ENCODE measurements at places on chromosomes 3 and 15.

DNA sequence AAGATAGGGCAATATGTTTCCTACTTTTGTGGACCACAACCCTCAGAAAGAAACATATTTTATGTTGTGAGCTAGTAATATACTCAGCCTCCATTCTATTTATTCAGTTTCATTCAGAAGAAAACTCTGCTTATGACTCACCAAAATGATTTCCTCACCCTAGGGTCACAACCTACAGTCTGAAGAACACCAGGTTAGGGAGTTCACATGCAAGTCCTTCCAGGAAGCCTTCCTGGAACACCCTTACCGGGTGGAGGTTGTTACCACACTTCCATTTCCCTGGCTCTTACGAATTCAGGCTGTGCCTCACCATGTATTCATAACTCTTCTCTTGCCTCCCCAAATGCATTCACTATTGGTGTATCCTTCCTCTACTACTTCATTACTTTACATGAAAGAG lies 228.0 kb upstream of the ADAMTS9 start:
- no peak for DNase-seq

DNA sequence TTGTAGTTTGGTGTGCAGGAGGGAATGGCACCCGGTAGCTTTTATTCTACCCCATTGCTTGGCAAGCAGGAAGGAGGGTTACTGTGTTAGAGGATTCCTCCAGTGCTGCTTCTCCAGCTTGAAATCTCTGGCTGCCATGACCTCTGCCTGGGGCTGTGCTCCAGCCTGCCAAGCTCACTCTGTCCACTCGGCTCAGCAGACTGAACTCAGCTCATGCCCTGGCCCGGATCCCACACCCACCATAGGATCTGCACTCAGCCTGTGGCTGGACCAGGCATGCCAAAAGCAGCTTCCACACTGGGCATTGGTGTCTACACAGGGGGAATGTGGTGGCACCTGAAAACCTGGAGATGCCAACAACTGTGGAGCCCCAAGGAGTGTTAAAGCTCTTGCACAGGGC lies 26.3 kb downstream of the CLDN16 start:
- DNase-seq = no peak

DNA sequence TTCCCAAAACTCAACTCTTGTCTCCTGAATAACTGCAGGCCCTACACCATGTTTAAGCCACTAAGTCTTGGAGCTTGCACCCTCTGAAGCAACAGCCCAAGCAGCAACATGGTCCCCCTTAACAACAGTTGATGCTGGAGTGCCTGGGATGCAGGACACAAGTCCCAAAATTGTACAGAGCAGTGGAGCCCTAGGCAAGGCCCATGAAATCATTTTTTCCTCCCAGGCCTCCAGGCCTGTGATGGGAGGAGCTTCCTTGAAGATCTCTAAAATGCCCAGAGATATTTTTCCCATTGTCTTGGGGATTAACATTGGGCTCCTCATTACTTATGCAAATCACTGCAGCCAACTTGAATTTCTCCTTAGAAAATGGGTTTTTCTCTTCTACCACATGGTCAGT lies 311.9 kb upstream of the EPHA3 start:
- DNase-seq = no peak

GRCh38 chr15:79640206-79640605 lies 208.1 kb downstream of the MINAR1 start:
- DNase-seq = no peak

GRCh38 chr3:117887901-117888300 lies 1146.7 kb downstream of the IGSF11 start:
- no peak for DNase-seq

GRCh38 chr3:48426401-48426909 lies 3.4 kb downstream of the PLXNB1 start:
- DNase-seq = no peak

DNA sequence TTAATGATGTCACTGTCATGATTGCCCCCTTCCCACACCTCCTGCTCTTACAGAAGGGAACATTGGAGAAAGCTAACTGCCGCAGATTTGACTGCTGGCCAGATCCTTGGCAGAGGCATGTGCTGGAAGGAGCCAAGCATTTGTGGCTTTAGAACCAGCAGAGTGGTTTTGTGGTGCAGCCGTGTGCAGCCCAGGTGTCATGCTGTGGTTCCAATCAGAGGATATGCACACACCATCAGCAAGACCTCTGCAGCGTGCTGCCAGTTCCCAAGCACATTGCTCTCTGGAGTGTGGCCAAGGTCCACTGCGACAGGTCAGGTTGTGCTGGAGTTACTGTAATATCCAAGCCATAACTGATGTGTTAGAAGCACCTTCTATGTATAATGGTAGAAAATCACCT lies 61.6 kb downstream of the OTOL1 start:
- no peak for DNase-seq

DNA sequence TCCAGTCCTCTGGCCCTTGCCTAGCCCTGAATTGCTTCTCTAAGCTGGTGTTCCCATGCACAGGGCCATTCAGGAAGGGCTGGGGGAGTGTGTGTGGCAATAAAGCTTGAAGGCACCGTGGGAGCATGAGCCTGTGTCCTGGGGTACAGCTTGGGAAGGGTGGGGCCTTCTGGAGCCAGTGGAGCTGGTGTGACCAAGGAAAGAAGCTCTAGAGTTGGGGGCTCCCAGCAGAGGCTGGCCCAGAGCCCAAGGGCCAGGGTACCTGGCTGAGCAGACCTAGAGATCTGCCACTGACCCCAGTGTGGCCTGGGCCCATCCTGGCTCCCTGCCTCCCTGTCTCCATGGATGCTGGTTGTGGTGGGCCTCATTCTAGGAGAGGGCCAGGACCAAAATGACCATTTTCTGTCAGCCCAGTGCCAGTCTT lies 8.1 kb downstream of the ABTB1 start:
- no peak for DNase-seq

DNA sequence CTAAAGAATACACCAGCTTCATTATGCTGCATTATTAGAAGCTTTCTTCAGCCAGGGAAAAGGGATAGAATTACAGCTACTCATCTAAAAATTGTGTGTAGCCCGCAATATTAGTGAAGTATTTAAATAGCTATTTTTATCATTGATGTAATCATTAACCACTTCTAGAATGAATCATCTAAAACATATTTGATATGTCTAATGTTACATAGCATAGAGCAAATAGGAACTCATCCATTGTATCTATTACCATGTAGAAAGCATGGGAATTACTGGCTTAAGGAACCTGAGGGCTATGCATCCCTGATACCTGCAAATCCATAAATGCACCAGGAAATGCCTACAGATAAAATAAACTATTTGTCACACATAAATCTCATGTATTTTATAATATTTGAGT lies 54.5 kb upstream of the VGLL3 start:
- no peak for DNase-seq

DNA sequence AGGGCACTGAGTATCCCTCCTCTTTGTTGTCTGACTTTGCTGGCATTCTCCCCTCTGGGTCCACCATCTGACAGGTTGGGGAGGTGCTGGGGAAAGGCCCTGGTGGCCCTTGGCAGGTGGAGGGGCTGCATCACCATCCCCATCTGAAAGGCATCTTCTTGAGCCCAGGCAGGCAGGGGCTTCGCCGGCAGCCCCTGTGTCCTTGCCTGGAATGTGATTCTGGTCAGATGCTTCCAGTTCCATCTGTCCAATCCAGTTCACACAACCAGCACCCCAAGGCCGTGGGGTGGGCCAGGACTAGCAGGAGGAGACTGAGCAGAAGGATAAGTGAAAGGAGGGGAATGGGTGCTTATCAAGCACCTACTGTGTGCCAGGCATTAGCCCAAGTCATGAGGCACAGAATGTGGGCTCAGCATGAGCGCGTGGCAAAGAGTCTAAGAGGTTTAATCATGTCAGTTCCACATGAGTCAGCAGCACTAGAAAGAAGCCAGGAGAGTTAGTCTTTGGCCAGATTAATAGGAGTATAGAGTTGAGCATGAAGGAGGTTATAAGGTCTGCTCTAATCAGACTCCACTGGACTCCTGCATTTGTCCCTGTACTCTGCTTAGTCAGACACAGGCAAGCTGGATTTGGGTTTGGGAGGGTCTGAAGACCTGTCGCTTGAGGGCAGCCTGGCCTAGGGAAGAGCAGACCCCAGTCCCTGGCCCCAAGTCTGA lies 10.5 kb upstream of the TXNRD3 start:
- DNase-seq = no peak

DNA sequence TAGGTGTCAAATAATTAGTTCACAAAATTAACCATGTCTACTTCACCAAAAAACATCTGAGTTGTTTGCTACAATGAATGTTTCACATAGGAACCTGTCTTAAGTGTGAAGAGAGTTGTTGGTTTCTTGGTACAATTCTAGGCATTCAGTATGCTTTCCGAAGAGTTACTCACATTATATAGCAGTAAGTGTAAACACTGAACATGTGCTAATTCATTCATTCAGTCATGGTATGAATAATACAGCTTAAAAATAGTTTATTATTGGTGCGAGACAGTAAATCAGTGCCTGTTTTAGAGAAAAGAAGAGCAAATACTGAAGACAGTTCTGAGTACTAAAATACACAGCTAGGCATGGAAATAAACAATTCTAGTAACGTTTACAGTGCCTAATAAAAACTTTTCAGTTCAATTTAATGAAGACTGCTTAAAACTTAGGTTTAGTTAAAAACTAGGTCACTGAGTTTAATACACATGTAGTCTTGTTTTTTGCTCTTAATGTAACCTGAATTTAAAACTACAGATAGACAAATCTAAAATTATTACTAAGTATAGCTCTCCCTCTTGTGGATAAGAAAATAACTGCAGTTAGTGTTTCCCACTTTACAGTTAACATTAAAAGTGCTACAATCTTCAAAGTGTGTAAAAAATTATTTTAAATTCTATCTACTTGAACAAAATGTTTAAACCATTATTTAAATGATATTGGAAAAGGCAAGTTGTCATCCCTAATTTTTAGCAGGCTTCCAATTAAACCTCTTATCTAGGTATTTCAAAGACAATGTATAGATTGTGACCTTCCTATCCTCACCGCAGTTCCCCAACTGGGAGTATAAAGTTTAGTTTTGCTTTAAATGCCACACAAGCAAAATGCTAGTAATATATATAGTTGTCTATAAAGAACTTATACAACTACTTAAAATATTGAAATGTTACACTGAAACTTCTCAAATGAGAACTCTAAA lies 20.1 kb upstream of the ZCWPW2 start:
- no peak for DNase-seq

DNA sequence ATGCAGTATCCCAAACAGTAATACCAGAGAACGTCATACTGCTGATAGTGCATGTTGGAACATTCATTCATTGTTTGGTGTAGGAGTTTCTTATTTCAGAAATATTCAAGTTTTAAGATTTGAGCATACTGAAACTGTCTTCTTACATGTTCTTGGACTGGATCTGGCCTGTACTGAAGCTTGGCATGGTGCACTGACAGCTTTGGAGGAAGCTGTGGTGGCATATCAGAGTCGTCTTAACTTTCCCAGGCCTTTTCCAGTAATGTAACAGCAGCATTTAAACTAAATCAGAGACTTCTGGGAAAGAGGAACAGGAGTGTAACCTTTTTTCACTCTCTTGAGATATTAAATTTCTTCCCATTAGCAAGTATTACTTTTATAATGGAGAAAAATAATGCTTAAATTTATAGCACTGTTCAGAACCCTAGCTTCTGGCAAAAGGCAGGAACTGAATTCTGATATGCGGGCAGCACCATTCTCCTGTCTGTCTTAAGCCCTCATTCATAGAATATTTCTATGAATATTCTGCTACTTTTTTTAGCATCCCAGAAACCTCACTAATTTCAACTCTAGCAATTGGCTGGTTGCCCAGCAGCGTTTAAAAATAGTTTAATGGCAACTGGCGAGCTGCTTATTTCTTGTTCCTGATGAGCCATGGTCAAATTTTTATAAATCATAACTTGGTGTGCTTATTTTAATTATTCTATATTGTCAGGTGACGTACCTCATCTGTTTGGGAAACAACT lies 31.1 kb downstream of the DNAJC13 start:
- no peak for DNase-seq

- no peak for DNase-seq
Observed at GRCh38 chr3:156938724-156939123, 112.6 kb downstream of the LEKR1 start.

- no peak for DNase-seq
Observed at GRCh38 chr3:106691476-106691875, 685.8 kb upstream of the CCDC54 start.

DNA sequence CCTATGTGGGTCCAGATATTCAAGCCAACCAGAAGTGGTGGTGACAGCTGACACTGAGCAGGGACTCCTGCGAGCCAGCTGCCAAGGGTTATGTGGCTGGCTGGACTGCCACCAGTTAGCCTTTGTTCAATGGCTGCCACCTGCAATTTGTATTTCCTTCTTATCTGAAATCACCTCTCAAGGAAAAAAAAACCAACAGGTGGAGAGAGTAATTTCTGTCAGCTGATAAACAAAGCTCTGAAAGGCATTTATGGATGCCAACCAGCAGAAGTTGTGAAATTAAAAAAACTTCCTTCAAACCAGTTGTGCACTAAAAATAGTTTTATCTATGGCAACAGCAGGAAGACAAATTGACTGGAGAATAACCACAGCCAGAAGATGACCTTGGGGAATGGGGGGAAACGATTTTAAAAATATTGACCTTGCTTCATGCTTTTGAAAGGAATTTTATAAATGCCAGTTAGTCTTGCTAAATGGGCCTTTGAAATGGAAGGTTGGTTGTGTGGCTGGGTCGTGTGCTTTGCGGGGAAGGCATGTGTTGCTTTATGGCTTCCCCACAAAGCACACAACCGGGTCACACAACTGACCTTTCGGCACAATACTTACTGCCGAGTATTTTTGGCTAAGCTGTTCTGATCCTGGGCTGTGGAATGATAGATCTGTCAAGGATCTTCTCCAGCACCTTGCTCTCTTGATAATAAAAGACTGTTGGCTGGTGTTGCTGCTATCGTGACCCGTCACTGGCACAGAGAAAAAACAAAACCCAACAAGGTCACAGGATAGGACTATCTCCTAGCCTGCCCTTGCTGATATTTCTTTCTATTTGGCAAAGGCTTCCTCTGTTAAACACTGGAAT lies 3.5 kb downstream of the MYZAP start:
- DNase-seq = no peak

DNA sequence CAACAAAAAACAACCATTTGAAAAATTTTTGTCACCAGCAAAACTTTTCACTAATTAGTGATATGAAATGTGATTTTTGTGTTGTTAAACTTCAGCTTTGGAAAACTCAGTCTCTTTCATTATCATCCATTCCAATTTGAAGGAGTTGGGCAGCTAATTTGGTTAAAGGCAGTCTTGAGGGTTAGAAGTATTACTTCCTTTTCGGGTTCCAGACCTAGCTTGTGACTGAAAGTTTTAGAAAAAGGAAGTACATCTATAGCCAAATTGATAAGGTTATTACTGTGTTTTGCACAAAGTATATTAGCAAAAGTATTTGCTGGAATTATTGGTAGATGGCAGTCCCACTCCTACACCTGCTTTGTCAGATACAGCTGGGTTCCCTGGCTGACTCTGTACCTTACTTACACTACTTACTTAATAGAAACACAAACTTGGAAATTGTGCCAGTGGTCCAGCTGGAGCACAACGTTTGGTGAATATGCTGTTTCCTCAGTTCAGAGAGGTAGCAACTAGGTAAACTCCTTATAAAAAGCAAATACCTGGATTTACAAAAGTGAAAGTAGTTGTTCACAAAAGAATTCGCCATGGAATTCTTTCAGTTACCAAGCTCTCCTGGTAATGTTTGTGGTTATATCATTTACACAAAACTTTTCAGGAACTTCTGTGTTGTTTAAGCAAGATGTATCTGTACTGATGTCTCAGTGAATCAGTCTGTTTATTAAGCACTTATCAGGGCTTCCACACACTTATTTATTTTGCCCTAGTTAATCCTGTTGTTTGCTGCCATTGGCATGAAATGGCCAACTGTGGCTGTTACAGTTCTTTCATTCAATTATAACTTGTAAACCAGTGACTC lies 31.6 kb downstream of the TIPARP start:
- no peak for DNase-seq

GRCh38 chr3:58429657-58430056 lies 4.0 kb downstream of the PDHB start:
- DNase-seq = no peak
